NCI-H524 treated with DMSO at 0.1 percent for 48 hours (cell line): ENCODE measurements at places on chromosomes 5 and 9.

DNA sequence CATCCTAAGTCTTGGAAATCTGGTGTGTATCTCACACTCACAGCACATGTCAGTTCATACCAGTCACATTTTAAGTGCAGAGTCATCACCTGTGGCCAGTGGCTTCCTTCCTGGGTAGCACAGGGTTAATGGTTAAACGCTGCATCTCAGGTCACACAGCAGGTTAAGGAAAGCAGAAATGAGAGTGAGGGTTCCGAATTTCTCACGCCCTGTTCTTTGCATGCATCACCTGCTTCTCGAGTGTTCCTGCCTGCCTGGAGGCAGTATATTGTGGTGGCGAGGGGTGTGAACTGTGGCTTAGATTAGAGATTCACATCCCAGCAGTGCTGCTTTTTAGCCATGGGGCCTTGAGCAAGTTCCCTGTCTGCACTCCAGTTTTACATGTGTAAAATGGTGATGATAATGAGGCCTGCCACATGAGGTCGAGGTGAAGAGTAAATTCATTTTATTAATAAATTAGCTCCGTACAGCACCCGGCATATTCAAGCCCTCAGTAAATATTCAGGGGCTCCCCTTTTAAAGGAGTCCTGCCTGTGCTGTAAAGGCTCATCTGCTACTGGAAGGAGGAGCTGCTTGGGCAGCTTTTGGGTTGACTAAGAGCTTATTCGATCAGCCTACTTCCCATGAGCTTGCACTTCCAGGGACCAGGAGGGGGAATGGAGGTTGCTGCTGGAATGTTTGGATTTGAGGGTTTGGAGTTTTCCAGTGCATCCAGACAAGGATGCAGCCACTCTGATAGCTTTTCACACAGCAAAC is 61.1 kb upstream of the SAP30L start:
- no peak for DNase-seq

DNA sequence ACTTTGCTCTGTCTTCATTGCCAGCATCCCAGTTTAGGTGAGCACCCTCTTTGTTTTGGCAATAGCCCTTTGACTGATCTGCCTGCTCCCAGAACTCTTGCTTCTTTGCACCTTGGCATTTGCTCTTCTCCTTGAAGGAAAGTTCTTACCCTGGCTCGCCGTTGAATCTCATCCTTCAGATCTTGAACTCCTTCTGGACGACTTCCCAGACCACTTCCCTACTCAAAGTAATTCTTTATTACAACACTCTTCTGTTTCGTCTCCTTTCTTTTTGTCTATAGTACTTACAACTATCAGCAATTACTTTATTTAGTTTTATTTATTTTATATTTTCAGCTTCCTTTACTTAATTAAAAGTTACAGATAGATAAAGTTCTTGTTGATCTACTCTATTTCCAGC is 1510.1 kb downstream of the MAT2B start:
- no peak for DNase-seq

DNA sequence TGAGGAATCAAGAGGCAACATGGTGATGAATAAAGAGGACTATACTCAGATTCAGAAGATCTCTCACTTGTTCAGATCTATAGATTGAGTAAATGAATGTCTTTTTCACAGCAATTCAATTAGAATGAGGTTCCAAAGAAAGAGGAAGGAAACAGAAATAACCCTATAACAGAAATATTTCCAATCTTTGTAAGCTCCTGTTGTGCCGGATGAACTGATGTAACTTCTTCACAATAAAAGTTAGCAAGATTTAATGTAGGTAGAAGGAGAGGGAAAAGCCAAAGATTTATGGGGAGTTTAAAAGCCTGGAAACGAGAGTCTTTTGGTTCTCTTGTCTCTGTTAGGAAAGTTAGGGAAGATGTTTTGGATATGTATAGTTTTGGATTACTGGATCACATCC is 92.1 kb downstream of the PBX3 start:
- DNase-seq = no peak

- no peak for DNase-seq
Measured at GRCh38 chr5:1078851-1079250, 33.0 kb downstream of the SLC12A7 start.
